ENCODE measurements at places on chromosomes 4 and X. TPM values are rescaled to one million over a fixed set of nuclear protein-coding genes. Genes with fewer than 3 reads are reported as not detected.

The PRPS2 gene
- 6.2 TPM for total RNA-seq

The SSX2B gene
- total RNA-seq: not detected

The PABPC1L2A gene
- total RNA-seq: 3.8 TPM

DNA sequence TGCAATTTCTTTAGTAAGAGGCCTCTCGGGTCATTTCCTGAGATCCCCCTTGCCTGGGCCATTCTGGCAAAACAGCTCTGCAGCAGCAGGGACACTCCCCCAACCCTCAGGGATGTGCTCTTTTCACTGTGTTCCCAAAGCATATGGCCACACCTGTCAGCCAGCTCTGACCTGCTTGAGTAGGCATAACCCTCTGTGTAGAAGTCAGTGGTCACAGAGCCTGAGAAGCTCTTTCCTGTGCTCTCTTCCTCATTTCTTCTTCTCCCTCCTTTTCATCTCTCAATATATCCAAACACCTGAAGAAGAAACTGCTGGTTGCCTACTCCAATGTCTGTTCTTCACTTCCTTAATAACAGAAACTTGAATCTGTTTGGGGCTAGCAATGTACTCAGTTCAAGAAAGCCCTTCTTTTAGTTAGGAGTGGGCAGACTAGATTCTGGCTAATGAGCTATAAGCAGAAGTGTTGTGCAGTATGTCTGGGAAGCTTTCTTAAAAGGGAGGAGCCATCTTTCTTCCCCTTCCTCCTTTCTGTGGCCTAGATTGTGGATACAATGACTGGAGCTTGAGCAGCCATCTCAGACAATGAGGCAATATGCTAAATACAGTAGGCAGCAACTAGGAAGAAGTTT is 73.3 kb downstream of the PRPS1 start:
- DNase-seq: no peak

- DNase-seq: no peak
These were observed 318.6 kb upstream of the BMP3 start for GRCh38 chr4:80711956-80712355.

DNA sequence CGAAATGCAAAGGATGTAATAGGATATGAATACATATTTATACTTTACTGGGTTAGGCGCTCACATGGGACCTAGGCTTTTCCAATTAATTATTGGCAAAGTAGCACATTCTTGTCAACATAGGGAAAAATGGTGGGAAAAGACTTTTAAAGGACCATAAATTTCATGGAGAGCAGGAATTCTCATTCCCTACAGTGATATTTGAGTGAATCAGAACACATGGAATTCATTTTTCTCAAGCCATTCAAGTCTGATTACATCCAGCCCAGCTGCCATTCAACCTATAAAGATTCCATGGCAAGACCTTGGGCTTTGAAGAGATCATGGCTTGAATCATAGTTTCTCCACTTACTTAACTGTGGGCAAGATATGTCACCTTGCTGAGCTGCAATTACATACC is 150.4 kb downstream of the SOWAHB start:
- DNase-seq: no peak

DNA sequence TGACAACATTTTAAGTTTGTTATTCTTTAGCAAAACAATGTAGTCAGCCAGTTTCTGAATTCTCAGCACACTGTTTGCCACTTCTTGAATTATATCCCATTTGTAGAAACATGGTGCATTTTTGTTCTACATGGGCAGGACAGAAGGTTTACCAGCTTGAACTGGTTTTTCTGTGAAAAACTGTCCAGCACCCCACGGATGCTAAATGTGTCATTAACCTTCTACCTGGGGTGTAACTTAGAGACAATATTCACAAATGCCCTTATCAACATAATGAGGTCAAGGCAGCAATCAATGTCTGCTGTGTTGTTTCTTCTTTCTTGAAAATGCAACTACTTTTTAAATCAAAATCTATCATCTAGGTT is 702.6 kb downstream of the CENPC start:
- DNase-seq: no peak

GRCh38 chr4:10015140-10015753 is 6.0 kb downstream of the SLC2A9 start:
- peak; percentile 67 for DNase-seq

DNA sequence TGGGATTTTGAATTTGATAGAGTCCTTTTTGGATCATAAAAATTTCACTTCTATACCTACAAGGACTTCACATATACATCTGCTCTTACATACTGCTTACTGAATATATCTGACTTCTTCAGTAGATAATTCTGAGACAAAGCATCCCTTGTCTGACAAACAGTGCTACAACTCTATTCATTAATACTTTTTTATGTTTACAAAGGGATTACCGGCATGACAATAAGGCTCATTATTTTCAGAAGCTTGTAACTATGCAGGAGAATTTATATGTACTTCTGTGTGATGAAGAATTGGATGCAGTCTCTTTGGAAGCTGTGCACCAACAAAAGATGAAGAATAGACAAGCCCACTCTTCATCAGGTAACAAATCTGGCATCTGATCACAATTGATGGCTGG is 1070.3 kb downstream of the STIM2 start:
- no peak for DNase-seq

- peak; percentile 46 for DNase-seq
These were observed at the start of gene CCNB3 for GRCh38 chrX:50204364-50204899. Gene CCNB3, plus strand, starts transcription at chrX:50204765. Its CDS starts 80,399 bp downstream, at chrX:50285164.

- DNase-seq: no peak
These were observed 24.3 kb downstream of the MAGEB17 start for GRCh38 chrX:16191605-16192004.

DNA sequence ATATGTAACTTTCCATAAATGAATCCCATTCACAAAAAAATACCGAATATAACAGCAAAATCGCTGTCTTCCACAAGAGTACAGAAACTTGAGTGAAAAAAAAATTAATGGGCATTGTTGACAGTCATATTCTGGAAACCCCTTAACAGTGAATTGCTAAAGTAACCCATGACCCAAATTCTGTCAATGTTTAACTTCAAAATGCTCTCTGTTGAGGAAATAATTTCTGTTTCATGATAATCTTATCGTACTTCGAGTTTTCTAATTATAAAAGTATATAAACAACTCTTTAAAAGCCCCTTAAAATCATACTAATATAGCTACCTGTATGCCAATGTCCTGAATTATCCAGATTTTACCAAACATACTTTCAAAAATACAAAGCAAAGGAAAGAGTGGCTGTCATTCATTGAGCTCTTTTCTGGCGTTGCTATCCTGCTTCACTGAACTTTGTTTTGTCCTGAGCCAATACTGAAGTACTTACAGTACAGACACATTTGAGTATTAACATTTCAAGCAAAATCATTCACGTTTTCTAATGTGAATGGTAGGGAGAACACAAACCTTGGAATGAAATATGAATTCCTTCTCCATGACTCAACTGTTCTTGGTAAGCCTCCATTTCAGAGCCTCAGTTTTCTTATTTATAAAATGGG is 2.4 kb downstream of the XAGE3 start:
- DNase-seq: no peak

GRCh38 chrX:11722304-11722703 is 35.7 kb upstream of the MSL3 start:
- no peak for DNase-seq

- DNase-seq: no peak
These were observed 1392.7 kb upstream of the IGFBP7 start for GRCh38 chr4:58502839-58503238.

DNA sequence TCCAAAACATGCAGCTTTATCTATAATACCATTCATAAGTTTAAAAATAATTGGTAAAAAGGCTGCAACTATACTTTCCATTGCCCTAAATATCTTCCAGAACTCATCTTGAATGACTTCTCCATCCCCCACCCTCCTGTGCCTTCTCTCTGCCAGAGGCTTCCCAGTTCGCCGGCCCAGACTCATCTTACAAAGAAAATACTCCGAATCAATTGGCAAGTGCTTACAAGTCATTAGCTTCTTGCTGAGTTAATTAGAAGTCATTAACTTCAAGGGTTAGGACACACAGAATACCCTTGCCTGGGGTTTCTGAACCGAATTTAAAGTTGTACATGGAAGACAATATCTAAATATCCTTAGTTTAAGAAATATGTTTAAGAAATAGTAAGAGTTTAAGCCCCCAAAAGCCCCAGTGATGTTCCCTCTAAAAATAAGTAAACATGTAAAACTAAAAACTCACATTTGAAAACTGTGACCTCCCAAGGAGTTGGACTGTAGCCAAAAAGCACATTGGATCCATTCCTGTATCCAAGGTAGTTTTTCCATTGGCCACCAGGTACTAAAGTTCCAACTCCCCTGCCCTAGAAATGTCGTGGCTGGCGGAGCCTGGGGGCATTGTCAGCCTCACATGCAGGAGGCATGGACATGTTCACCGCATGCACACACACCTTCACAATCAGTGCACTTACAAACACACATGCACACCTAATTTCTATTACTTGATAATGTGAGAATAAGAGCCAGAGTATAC is 535.2 kb upstream of the FAT1 start:
- no peak for DNase-seq
